Fibroblast of the aortic adventitia (primary cell): ENCODE measurements at places on chromosomes 2 and 18.

DNA sequence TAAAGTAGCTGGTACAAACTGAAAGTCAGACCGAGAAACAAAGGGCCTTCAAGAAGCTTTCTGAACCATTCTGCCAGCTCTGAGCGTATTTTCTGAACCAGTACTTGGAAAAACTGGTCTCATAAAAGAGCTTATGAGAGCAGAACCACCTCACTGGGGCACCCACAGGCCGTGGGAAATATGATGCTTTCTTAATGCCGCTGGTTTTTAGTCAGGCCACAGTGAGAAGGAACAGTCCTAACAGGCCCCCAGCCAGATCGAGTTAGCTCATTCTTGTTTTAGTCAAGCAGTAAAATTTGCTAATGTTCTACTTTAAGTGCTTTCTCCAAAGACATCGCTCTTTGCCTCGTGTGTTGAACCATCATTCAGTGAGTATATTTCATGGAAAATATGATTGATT is 12.7 kb upstream of the NOSTRIN start:
- peak; percentile 16 for DNase-seq

GRCh38 chr18:11994703-11995444 is 13.6 kb downstream of the IMPA2 start:
- DNase-seq: peak; percentile 11

DNA sequence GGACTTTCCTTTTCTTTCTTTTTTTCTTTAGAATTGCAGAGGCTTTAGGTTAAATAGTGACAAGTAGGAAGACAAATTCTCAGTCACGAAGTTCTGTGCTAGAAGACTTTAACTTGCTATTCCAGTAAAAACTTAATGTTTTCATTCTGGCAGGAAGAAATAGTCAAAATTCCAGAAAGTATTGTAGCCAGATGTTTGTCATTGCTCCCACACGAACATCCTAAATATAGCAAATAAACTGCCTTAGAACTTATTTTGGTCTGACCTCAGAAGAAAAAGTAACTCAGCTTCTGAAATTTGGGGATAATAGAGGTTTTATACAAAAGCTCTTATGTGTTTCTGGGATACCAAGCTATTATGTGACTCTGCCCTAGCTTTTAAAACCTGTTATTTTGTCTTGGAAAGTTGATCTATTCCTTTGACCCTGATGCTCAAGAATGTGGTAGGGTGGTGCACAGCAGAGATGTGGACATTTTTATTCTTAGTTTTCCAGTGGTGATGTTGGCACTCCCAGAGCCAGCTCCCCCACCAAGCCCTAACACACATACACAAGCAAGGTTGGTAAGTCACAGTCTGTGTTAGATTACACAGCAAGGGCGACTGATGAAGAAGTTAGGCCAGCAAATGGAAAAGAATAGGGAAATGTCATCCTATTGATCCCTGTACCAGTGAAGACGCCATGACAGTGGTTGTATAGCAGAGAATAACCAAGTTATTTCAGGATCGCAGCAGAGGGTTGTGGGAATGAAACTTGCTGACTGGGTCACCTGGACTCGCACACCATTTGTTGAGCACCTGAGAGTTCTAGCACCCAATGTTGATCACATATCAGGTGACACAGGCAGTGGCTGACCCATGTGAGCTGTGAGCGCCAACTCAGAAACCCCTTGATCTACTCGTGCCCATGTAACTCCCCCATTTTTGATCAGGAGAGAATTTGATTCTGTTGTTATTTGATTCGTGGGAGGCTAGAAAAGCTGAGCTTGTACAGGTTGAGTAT is 23.7 kb downstream of the FARP2 start:
- DNase-seq: peak; percentile 81

DNA sequence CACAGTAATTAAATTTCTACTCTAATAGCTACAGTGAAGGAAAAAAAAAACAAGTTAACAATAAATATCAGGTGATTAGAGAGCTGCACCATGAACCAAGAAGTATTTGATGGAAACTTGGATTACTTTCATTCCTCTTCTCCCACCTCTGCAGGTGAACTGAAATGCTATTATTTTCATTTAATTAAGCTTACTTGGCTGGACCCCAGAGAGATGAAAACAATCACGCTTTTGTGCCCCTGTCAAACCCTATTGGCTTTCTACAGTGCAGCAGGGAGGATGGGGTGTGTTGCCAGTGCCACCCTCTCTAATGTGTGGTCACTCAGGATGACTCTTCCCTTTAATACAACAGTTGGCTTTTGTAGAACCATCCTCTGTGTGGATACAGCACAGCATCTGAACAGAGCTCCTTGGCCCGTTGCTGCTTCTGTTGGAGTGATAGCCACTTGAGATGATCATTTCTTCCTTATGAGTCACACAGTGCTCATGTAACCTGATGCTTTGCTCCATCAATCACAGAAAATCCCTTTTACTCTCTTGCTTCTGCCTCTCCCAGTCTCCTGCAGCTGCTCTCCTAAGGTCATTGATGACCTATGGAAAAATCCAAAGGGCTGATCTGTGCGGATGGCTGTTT is 5.5 kb upstream of the ARL4C start:
- DNase-seq: peak; percentile 79

- DNase-seq: no peak
These were observed 153.5 kb upstream of the ALKAL2 start for GRCh38 chr2:441258-442022.

GRCh38 chr2:46241344-46241743 is 55.9 kb upstream of the EPAS1 start:
- no peak for DNase-seq

- DNase-seq: peak; percentile 2
These were observed 1.9 kb downstream of the PRKRA start for GRCh38 chr2:178448968-178449661.

DNA sequence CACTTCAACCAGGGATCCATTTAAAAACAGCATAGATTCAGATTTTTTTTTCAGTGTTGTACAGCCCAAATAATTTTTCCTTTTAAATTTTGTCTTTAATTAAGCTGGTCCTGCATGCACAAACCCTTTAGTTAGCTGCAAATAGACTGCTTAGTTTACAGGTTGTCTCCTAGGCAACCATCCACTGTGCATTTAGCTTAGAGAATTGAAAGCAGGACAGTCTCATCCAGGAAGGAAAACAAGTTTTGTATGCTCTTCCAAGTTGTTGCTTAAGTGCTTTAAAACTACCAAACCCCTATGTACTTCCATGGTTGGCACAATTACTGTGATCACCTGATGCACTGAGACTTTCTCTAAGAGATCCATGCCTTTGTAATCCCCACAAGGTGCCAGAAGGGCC is at the start of gene MAP3K19:
MAP3K19 (minus strand) TSS at position 148 of the 400 bp plus-strand sequence. CDS start 22,800 bp downstream, outside the sequence.
- DNase-seq: no peak

DNA sequence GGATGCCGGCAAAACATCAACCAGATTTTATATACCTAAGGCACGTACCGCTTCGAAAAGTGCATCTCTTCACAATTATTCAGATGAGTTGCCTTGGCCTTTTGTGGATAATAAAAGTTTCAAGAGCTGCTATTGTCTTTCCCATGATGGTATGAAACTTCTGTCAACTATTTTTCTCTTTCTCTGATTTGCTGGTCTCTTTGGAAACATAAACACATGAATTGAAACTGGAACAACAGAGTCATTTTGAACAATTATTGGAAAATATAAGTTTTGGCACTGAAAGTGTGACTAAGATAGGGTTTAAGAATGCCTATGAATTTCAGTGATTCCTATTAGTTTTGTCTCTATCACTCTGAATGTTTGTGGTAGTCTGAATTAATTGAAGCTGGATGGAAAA is 109.9 kb downstream of the DPP4 start:
- no peak for DNase-seq

DNA sequence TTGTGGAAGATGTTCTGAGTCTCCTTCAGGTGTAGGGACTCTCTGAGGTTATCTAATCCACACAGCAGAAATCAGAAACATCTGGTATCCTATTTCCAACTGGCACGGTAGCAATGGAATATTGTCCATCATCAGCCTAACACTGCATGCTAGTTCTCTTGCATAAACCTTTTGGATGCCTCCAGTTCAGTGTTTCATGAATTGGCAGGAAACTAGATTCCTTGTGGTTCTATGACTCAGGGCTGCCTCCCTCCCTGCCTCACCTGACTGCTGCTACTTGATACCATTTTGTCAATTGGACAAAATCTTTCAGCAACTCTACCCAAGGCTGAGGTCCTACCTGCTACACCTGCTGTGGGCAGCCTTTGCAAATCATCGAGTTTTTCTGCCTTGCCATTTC is 130.9 kb downstream of the TPGS2 start:
- peak; percentile 88 for DNase-seq

GRCh38 chr2:231764124-231764523 is 17.0 kb downstream of the PDE6D start:
- DNase-seq: no peak

- DNase-seq: no peak
These were observed 4.9 kb downstream of the CYP26B1 start for GRCh38 chr2:72142570-72143440.

GRCh38 chr2:173161040-173161439 is 85.4 kb downstream of the MAP3K20 start:
- peak; percentile 33 for DNase-seq

DNA sequence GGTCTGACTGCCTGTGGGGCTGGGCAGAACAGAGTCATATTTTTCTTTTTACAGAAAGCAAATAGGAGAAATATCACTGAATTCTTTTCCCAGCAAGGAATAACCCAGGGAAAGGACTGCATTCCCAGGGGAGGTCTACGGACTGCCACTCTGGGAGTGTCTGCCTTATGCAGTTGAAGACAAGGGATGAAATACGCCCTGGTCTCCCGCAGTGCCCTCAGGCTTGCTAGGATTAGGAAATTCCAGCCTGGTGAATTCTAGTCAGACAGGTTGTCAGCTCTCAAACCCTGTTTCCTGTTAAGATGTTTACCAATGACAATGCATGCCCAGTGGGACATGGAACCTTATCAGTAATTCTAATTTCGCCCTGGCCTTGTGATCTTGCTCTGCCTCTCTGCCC is 30.3 kb upstream of the PDK1 start:
- no peak for DNase-seq

DNA sequence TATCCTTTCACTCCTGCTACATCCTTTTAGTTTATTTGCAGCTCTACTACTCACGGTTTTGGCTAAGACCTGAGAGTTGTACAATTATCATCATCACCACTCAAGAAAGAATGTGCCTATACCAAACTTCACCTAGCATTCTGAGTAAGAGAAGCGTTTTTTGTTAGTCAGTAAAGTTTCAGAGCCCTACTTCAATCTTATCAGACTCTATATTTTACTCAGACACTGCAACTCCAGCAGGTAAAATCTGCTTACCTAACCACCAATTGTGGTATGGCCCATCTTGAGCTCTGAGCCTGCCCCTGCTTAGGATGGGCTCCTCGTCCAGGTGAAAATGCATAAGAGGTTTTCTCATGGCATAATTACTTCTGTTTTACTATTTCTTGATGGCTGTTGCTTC is 37.1 kb downstream of the ICOS start:
- no peak for DNase-seq

DNA sequence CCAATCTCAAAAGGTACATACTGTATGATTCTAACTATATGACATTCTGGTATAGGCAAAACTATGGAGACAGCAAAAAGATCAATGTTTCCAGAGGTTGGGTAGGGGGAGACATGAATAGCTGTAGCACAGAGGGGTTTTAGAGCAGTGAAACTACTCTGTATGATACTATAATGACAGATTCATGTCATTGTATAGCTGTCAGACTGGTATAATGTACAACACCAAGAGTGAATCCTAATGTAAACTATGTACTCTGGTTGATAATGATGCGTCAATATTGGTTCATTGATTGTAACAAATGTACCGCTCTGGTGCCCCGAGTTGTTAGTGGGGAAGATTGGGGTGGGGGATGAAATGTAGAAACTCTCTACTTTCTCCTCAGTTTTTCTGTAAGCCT is 172.4 kb upstream of the SPOPL start:
- DNase-seq: no peak

DNA sequence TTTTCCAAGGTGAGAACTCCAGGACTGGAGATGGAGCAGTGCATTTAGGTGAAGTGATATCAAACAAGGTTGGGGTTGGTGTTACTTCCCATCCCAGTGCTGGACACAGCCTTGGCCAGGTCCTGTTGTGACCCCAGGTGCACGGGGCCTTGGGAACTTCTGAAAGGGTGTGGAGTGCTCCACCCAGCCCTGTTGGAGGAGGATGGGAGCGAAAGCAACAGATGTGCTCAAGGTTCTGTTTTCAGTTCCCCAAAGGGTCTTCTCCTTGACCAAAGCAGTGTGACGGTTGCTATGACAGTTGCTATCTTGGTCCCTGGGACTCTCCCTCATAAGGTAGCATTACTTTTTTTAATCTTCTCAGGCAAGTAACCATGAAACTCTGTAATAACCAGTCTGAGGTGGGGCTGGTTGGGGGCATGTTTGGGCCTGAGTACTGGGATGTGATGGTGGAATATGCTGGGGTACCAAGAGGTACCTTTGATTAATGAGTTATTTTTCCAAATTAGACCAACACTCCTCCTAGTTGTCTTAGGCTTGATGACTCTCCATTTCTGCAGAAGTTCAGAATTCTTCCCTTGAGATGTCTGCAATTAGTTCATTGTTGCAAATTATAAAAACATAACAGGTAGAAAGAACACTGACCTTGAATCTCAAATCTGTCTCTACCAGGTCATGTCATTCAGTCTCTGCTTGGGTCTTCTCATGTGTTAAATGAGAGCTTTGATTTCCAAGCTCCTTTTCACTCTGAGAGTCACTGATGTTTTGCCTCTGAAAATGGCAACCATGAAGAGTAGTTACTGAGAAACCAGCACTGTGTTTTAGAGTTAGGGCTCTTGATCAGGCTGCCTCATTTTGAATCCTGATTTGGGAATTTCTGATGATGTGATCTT is 154.5 kb downstream of the RPIA start:
- DNase-seq: no peak

- DNase-seq: no peak
These were observed 88.9 kb downstream of the R3HDM1 start for GRCh38 chr2:135620198-135620597.
